ENCODE measurements at places on chromosomes 2 and 18.

DNA sequence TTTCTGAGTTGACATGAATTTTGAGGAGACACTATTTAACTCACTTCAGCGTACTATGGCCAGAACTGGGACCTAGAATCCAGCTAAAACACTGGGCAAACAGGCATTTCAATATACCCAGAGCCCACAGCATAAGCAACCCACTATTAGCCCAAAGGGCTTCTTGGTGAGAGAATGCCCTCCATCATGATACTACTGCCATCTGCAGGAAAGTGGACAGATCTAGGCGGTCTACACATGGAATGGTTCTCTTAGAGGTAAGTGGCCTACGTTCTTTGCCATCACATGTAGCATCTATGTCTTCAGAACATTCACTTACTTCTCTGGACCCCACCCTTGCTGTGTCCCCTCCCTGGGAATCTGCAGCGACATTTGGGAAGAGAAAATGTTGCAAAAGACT lies 181.3 kb upstream of the LINC00305 start:
- no peak for DNase-seq

DNA sequence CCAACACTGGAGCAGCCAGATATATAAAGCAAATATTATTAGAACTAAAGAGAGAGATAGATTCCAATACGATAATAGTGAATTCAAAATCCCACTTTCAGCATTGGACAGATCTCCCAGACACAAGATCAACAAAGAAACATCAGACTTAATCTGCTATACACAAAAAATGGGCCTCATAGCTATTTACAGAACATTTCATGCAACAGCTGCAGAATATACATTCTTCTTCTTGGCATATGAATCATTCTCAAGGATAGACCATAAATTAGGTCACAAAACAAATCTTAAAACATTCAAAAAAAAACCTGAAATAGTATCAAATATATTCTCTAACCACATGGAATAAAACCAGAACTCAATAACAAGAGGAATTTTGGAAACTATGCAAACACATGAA lies 23.8 kb upstream of the BAZ2B start:
- no peak for DNase-seq

DNA sequence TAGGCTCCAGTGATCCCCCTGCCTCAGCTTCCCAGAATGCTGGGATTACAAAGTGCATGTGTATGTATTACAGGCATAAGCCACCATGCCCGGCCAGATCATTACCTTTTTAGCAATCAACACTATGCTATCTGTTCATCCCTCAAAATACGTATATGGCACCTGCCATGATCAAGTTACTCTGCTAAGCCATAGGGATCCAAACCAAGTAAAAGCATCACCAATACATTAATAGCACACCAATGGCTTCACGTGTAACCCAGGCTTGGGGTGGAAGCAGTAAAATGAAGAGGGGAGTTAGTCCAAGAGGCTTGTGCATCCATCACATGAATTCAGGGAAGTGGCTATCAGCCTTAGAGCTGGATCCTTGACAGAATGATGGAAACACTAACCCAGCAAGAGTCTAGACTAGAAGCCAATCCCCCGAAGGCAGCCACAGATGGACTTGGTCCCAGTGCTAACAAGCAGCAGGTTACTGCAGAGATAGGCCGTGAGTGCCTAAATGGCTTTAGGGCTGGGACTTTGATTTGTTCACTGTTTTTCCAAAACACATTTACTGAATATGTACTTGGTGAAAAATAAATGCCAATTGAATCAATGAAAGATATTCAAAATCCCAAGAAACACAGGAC lies 11.3 kb downstream of the HDLBP start:
- no peak for DNase-seq

GRCh38 chr18:3577281-3577855 lies 127.4 kb downstream of the TGIF1 start:
- no peak for DNase-seq

DNA sequence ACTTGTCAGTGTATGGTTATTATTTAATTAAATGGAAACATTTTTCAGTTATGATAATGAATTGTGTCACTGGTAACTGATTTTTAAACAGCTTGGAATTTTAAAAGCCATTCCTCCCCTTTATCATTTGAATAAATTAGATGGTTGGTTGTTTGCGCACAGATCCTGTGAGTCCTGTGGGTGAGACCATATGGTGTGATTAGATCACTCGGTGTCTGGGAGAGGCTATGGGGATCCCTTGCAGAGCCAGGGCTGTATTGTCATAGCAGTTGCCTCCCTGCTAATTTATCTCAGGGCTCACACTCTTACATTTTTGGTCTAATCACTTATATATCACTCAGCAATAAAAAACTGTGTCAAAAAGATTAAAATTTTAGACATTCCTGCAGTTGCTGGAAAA lies 133.5 kb downstream of the ASXL3 start:
- DNase-seq, result no peak

DNA sequence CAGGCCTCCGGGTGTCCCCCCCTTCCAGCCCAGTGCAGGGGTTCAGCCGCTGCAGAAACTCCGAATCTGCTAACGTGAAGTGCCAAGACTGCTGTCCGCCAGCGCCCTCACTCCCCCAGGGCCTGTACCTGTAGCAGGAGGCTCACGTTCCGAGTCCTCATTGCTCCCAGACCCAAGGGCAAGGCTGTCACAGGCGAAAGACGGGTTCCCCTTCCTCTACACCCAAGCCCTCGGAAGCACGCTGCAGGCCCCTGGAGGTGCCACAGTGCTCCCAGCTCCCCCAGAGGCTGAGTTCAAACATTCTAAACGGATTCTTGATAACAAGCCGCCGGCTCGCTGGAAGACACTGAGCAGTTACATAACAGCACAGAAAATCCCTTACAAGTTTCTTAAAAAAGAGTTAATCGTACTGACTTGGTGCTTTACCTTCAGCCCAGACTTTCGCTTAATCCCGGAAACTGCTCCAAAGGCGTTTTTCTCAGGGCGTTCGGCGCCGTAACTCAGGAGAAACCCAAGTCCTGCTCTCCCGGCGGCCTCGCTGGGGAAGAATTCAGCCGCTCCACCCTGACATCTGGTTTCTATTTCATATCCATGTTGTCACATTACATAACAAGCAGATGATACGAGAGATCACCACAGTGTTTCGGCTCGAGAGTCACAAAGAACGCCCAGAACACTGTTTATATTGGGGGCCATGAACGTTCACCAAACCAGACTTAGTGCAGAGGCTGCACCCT lies 92.0 kb downstream of the HDAC4 start:
- DNase-seq, result no peak

DNA sequence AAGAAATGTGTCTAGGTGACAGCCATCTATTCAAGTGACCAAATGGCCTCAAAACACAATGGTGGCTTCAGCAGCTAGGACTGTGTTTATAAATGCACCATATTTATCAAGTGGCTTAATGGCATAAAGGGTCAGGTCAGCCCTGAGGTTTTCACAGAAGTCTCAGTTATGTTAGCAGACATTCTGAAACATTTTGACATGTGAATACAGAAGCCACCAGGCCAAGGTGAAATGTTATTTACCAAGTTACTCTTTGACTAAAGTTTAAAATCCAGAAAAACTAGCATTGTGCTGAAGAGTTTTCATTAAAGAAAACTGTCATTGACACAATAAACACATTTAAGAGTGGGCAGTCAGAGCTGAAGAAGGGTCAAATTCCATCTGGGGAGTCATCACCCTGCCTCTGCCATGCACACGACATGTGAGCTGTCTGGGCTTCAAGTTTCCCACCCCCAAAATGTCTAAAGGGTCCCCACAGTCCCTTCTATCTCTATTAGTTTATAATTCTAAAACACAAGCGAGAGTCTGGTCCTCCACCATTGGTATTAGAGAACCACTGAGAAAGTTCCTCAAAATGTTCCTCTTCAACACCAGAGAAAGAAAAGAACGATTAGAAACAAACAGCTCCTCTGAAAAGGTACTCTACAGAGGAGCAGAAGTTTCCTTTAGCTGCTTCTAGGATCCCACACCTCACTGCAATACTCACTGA lies 77.5 kb upstream of the FZD5 start:
- no peak for DNase-seq

- no peak for DNase-seq
Observed at GRCh38 chr2:31535768-31536167, 45.0 kb downstream of the SRD5A2 start.

- no peak for DNase-seq
Observed at GRCh38 chr18:46421973-46422551, 235.0 kb downstream of the LOXHD1 start.

DNA sequence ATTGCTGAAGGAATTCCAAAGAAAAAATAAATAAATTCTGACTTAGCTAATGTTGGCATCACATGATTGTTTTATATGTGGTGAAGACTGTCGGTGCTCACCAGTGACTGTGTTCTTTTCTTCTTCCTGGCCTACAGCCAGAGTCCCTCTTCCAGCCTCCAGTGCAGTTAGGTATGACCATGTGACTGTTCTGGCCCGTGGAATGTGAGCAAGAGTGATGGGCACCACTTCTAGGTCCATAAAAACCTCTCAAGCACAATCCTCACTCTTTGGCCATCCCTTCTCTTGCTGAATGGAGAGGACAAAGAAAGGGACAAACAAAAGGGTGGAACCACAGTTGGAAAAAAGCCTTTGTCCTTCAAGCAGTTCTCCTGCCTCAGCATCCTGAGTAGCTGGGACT lies 39.0 kb upstream of the BMPR2 start:
- DNase-seq, result no peak

DNA sequence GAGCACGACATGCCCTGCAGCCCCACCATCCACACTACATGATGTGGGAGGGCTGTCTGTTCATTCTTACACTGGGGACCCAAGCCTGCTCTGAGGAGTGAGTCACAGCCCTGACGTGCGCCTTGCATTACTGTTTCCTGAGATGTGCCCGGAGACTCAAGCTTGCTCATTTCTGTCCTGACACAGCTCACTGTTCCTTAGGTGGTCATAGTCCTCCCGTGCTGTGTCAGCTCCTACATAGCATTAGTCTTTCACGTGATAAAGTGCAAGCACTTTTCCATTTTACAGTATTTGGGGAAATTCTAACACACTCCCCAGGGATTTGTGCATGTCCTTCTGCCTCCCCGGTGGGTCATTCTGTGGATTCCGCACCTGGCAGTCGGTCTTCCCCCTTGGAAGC lies 46.2 kb upstream of the TRIM43B start:
- DNase-seq, result no peak

GRCh38 chr2:238425979-238426567 lies 654 bp upstream of the ASB1 start:
- peak; percentile 4 for DNase-seq

GRCh38 chr2:118994172-118994700 lies 52.2 kb downstream of the MARCO start:
- no peak for DNase-seq

DNA sequence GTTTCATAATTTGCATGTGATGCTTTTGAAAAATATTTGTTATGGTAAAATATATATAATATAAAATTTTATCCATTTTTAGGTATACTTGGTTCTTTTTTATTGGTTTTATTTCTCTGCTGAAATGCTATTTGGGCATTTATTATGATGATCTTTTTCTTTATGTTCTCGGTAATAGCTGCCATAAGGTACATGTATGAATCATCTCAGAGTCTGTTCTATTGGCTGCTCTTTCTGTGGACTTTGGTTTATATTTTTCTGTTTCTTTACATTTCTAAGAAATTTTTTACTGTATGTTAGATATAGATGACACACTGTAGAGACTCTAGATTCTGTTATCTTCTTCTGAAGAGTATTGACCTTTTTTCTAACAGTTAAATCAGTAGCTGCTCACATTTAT lies 219.9 kb downstream of the MBD5 start:
- no peak for DNase-seq
